ENCODE measurements at places on chromosomes 7 and 10. TPM values are rescaled to one million over a fixed set of nuclear protein-coding genes. Genes with fewer than 3 reads are reported as not detected.

Gene UCMA
- not detected for total RNA-seq

Gene RADIL
- 31.3 TPM for total RNA-seq

Gene AP5Z1
- 49.8 TPM for total RNA-seq

Gene SMIM30
- 16.0 TPM for total RNA-seq

Gene AKR1C4
- total RNA-seq: not detected

Gene MYL7
- 7.6 TPM for total RNA-seq

Gene ASCC1
- total RNA-seq: 33.3 TPM

Gene ZCCHC24
- total RNA-seq: 3.0 TPM

Gene PDK4
- not detected for total RNA-seq

Gene SPDYE17
- total RNA-seq: not detected

Gene LRRC4
- 60.0 TPM for total RNA-seq

Gene CFAP69
- 0.71 TPM for total RNA-seq

Gene HTR5A
- 0.20 TPM for total RNA-seq

Gene SORBS1
- 221 TPM for total RNA-seq

GRCh38 chr7:152615031-152615741, 60.8 kb downstream of the XRCC2 start:
- DNase-seq: peak; percentile 73

- DNase-seq: no peak
Measured at GRCh38 chr10:3495281-3495680, 289.7 kb downstream of the KLF6 start.

GRCh38 chr10:30445711-30446110, 11.7 kb downstream of the MAP3K8 start:
- no peak for DNase-seq

GRCh38 chr7:133873631-133874030, 253.5 kb upstream of the LRGUK start:
- DNase-seq: no peak

- no peak for DNase-seq
Measured at GRCh38 chr7:105636982-105637381, 55.7 kb upstream of the EFCAB10 start.

- DNase-seq: peak; percentile 69
Measured at GRCh38 chr10:87659571-87660483, at the start of gene PAPSS2. PAPSS2 (plus strand) TSS chr10:87659878; CDS start chr10:87659982, 104 bp downstream.

- DNase-seq: no peak
Measured at GRCh38 chr10:131272897-131273451, 38.5 kb downstream of the TCERG1L start.

DNA sequence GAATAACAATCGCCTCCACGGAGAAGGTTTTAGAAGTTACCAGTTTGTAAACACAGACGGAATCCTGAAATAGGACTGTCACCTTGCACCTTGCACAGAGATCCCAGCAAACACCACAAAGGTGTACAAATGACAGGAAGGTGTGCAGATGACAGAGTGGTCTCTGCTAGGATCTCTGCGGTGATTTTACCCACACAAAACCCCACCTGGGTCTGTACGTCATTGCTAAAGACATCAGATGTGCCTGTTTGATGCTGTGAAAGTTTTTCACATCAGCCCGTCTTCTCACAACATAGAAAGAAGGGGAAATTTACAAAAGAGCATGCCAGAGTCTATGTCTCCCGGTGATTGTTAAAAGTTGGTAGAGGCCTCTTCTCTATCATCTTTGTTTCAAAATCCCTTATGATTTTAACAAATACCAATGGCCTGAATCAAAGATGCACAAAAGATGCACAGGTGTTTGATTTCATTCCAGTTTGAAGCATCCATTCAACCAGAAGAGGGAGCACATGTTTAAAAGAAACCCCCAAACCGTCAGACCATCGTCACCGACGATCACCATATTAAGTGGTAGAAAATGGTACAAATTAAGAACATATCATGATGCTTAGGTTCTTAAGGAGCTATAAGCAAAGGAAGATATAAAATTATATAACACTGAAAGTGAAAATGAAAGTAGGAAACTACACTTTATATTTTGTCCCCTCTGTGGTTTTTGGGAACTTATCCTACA, 576.5 kb downstream of the PTPRN2 start:
- no peak for DNase-seq

DNA sequence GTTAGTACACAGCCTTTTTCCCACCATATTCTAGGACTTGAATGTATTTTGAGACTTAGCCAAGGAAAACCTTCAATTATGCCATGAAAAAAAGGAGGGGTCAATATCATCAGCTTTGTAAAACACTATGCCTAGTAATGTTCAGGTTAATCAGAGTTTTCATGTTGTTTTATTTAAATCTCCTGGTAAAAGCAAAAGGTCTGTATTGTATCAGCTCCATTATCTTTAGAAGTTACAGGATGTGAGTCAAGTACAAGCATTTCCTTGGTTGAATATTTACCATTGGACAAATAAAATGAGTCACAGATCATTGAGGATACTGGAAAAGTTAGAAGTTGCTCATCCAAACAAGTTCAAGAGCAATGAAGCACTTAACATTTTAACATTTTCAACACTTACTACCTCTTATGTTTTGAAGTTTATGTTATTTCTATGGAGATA, 89.9 kb upstream of the CAPZA2 start:
- DNase-seq: no peak

DNA sequence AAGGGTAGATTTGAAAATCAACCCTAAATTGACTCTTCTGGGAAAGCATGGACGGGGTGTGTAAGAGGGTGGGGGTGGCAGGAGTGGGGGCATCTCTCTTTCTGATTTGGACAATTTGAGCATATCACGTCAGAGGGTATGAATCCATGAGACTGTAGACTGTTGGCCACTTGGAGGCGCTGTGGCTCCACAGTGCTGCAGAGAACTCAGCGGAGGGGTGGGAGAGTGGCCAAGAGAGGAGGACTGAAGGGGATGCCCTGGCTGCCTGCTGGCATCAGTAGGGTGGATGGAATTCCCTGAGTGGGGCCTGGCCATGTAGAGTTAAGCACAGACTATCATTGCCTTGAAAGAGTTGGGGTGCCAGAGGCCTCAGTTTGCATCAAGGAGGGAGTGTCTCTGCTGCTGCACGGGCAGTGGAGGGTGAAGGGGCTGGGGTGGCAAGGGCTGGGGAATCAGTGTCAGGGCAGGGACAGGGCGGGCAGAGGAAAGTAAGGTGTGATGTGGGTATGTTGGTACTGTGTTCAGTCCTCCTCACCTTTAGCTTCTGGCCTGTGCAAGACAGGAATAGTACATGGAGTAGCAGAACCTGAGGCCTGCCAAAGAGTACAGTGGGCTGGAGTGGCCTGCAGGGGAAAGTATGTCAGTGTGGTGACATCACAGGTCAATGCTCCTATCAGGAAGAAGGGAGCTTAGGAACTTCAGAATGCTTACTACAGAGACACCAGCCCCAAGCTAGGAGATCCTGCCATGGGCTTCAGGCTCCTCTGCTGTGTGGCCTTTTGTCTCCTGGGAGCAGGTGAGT, 133.5 kb upstream of the PRSS58 start:
- peak; percentile 88 for DNase-seq

DNA sequence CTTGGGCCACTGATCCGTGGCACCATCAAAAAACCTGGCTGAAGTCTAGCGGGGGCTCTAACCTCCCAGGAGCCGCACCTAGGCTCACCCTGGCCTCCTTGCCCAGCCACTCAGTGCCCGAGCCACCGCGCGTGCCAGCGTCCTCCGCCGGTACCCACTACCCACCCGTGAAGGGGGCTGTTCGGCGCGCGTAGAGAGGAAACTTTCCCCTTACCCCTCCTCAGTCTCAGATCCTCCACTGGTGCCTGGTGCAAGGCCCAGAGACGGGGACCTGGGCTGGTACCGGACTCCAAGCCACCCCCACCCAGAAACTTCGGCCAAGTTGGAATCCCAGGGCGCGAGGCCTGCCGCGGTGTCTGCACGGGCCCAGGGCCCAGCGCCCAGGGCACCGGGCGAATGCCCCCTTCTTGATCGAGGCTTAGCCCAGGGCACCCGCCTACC, 3.5 kb upstream of the EBF3 start:
- DNase-seq: no peak

DNA sequence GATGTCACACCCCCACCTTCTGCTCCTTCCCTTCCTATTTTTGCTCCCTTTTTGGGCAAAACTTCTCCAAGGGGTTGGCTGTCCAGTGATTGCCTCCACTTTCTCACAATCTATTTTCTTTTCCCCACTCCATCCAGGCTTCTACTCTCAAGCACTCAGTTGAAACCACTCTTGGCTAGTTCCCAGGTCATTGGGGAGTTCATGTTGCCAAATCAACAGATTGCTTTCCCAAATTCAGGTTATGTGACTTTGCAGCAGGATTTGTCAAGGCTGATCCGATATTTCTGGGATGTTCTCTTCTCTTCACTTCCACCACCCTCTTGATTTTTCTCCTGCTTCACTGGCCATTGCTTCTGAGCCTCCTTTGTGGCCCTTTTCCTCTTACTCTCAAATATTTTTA, 258.7 kb upstream of the SLC26A5 start:
- no peak for DNase-seq

DNA sequence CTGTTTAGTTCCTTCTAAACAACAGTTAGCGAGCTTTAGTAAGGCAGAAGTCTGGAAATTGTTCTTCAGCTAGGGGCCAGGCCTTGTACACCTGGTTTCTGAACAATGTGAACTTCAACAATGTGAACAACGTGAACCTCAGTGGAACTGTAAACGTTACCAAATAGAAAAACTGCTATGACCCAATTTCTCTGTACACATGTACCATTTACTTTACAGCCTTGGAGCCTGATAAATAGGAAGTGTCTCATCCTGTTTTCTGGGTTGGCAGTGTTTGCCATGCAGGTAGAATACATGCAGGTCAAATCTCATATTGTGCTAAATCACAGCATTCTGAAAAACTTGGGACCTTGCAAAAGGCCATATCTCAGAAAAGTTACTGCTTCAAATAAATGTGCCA, 1.6 kb downstream of the STEAP4 start:
- no peak for DNase-seq

- no peak for DNase-seq
Measured at GRCh38 chr7:158771213-158771834, 58.0 kb downstream of the ESYT2 start.

GRCh38 chr7:105678811-105679495, 97.7 kb upstream of the EFCAB10 start:
- DNase-seq: no peak

DNA sequence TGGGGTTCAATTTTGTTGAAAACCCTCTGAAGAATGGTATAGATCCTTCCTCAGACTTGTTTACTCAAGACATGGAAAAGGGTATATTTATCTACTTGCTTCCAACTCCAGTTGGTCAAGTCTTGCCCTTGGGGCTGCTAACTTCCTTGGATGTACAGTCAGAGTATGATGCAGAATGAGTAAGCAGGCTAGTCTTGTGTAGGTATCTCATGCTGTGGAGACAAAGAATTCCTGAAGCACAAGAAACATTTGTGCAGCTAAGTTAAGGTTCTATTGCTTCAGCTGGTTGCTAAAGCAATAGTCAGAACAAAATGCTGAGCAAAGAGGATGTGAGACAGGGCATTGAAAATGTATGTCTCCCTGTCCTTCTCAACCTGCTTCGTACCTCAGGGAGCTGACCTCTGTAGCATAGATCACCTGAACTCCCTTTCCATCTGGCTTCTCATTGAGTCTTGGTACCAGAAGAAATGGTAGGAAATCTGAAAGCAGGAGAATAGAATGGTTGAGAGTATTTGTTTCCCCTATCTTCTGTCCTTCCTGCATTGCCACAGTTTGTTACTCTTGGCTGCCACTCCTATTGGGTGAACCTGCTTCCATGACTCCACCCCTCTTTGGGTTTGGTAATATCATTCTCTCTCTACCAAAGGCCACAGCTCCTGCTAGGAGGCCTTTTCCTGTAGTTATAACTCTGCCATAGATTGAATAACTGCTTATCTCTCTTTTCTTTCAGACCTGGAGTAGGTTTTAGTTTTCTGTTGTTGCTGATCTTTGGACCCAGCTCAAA, 346.0 kb downstream of the PHF14 start:
- DNase-seq: no peak

DNA sequence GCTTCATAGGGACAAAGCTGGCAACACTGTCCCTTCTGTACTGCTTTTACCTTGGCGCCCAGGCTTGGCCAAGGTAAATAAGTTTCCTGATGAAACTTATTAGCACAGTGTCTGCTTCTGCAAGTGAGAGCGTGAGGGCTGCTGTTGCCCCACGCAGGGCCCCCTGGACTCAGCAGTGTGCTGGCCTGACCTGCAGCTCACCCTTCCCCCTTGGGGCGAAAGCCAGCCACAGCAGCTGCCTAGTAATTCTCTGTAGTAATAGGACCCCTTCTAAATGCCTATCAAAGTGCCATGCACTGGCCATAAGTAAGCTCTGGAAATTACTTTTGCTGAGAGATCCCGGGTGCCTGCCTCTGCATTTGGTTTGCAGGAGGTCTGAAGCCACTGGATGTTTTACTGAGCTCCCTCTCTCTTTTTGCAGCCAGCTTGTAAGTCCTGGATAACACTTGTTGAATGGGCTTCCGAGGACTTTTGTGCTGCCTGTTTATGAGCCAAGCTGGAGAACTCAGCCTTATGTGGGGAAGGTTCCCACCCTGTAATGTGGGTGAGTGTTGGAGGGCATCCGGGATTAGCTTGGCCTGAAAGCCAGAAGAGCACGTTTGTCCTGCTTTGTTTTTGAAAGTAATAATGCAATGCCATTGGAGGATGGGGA, 293.9 kb downstream of the C7orf25 start:
- no peak for DNase-seq

DNA sequence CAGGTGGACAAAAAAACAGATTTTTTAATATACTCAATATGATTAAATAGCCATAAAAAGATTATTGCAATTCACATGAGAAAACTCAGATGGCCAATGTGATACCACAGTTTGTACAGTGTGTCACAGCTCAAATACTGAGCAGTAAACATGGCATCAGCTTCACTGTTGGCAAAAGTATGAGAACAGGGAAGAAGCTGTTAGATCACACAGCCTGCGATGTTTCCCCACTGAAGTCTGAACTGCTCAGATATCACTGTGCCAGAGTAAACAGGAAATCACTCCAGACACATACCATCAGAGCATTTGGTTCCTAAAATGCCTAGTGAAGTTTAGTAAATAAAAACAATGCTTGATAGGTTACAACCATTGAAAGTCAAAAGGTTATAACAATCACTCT, 347.8 kb downstream of the ETV1 start:
- no peak for DNase-seq

GRCh38 chr10:71631007-71631861, 88.3 kb downstream of the C10orf105 start:
- no peak for DNase-seq

- DNase-seq: no peak
Measured at GRCh38 chr10:12597788-12598765, 248.7 kb downstream of the CAMK1D start.

DNA sequence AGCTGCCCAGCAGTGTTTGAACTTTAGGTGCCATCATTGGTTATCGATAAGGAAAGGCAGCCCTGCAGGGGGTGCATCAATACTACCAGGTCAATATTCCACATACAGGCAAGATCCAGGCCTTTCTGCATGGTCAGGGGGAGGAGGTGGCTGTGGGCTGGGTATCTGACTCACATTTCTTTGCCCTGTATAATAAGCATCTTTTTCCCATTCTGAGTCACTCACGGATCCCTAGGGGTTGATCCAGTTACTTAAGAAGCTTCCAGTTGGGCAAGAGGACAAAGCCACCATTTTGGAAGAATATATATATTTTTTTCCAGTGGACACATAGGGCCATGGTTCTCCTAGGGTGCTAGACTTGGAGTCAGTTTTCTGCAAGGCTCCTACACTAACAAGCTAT, 114.2 kb upstream of the HABP2 start:
- DNase-seq: no peak

- DNase-seq: no peak
Measured at GRCh38 chr7:134899729-134900128, 86.6 kb upstream of the AGBL3 start.
